ENCODE measurements at places on chromosomes 3 and 15.

DNA sequence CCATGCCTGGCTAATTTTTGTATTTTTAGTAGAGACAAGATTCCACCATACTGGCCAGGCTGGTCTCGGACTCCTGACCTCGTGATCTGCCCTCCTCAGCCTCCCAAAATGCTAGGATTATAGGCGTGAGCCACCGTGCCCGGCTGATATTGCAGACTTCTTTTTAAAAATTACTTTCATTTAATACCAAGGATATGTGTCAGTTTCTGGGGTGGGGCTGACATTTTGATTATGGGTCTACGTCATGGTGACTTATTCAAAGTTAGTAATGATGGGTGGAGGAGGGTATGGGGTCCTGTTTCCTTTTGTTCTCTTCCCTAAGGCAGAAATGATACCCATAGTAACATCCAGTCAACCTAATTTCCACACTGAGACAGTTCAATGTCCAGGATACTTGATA, 34.7 kb downstream of the GBE1 start:
- no peak for DNase-seq

GRCh38 chr3:14772533-14773138, 46.1 kb upstream of the FGD5 start:
- no peak for DNase-seq

DNA sequence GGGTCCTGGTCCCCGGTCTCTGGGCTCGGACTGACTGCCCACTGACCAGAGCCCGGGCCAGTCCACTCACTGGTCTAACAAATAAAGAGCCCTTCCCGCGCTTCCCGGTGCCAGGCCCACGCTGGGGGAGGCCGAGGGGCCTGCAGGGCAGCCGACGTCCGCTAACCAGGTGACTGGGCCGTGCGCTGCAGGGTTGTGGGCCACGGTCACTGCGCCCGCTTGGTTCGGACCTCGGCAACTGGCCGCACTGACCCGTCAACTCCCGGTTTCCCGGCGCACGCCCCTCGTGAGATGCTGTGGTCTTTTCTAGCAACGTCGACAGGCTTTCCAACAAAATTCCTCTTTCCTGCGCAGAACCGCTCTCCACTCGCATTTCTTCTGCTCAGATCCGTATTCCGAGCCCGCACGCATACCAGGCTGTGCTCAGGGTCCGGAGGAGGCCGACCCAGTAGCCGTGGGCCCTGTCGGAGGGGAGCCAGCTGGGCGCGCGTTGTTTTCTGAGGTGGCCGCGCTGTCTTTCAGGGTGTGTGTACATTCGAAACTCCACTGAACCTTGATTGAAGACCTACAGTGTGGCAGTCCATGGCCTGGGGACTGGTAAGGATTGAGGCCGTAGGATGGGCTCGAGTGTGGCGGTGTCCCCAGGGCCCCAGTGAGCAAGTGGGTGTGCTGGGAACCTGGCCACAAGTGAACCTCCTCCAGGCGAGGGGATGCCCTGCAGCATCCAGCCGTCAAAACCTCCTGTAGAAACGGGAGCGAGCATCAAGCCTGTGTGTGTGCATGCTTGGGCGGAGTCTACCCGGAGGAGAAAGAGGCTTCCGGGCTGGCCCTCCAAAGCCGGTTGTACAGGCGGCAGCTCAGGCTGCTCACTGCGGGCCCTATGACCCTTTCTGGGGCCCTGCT, 875 bp upstream of the NT5DC2 start:
- peak; percentile 59 for DNase-seq

- no peak for DNase-seq
Measured at GRCh38 chr3:30399394-30400181, 206.8 kb upstream of the TGFBR2 start.

DNA sequence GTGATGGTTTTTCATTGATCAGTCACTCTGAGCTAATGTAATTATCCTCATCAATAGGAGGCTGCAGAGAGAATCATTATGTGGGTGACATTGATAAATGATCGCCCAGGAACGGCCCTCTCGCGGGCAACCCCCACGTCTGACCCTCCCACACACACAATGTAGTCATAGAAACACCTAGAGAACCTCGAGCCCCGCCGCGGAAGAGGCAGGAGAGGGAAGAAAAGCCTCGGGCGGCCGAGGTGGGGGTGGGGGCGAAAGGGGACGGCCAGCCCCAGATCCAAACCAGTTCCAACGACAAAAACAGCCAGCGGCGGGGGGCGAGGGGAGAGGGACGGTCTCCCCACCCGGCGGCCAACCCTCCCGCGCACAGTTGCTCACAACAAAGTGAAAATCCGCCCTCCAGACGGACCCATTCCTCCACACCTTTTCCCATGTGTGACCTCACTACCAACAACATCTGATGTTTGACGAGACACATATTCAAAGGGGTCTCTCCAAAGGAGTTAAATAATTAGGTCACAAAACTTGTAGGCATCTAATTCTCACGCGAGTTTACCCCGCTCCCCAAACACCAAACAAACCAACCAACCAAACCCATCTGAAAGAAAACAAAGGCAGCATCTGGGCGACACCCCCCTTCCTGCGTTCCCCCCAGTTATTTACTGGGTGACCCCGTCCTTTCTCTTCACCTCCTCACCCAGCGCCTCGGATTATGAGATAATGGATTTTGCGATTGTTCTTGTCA, 213.0 kb downstream of the MEIS2 start:
- DNase-seq, result no peak

- DNase-seq, result no peak
Measured at GRCh38 chr15:64138331-64138941, 13.1 kb upstream of the SNX22 start.
